ENCODE measurements at places on chromosomes 5 and 9.
A peak's percentile ranks its signal among the peaks of the same experiment; 100 is the strongest.

DNA sequence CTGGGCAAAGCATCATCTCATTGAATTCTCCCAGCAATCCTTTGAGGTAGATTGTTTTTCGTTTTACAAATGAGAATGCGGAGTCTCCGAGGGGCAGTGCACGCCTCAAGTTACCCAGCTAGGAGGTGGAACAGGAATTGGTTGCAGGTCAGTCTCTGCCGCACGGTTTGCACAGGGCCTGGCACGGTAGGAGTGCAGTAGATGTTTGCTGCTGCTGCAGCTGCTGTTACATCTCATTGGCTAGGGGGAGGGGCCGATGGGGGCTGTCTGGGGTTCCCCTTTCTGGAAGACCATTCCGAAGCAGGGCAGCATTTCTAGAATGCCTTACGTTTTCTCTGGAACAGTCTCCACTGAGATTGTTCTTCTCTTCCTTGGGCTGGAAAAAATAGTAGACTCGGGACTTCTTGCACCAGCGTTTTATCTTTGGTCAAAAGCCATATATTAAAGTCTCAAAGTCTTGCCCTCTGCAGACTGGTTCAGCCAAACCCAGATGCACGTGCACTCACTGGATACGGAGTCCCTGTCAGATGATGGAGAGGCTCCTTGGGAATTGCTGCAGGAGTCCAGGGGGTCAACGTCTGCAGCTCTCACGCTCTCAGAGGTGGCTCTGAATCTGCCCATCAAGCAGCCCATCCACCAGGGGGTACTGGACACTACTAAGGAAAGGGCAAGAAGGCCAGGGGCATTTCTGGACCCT lies 1.2 kb downstream of the USP20 start:
- peak; percentile 44 for DNase-seq

- no peak for DNase-seq
These were observed 2.9 kb upstream of the LCP2 start for GRCh38 chr5:170300361-170301013.

GRCh38 chr5:146690880-146691355 lies 174.9 kb upstream of the GPR151 start:
- DNase-seq: no peak

- no peak for DNase-seq
These were observed 118.2 kb downstream of the MED27 start for GRCh38 chr9:131961496-131961880.

DNA sequence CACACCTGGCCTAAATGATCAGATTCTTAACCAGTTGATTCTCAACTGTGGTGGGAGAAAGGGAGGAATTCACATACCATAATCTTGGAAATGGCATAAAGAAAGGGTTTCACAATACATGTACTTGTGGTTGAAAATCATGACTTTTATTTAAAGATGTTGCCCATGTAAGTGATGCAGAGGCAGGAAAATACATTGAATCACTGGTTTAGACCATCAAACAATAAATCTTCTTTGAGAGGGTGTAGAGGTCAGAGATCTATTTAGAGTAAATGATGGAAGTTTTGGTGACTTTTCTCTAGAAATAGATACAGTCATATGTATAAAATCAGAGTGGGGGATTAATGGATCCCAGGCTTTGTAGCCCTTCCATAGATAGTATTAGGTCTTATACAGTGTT lies 15.4 kb downstream of the NDUFS4 start:
- no peak for DNase-seq

- no peak for DNase-seq
These were observed 60.6 kb upstream of the TMEM215 start for GRCh38 chr9:32722704-32723103.

- DNase-seq: no peak
These were observed 34.5 kb downstream of the CRB2 start for GRCh38 chr9:123390337-123391135.

DNA sequence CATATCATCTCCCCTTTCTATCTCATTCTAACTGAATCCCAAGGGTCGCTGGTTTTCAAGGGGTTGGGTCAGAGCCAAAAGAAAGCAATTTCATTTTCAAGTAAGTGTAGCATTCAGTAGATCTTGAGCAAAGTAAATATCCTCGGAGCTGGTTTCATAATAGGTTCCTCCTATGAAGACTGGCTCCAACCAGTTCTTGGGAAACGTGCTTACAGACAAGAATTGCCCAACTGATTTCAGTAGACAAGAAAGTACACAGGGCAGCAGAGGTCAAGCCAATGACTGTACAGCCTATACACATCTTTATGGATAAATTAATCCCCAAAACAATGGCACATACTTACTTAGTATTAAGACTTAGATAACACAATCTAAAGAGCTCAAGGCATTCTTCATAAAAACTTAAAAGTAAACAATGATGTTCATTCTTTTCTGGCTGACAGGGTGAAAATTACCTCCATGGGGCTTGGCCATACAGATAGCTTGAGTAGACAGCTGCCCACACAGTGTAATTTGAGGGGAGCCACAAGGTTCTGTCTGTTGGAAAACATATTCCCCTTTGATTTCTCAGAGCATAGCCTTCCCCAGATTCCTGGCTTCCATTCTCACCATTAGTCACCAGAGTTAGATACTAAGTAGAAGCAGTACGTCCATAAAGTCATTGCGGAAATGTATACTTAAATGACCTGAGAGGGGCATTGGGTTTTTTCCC lies 163.9 kb downstream of the ARRDC3 start:
- DNase-seq: no peak

DNA sequence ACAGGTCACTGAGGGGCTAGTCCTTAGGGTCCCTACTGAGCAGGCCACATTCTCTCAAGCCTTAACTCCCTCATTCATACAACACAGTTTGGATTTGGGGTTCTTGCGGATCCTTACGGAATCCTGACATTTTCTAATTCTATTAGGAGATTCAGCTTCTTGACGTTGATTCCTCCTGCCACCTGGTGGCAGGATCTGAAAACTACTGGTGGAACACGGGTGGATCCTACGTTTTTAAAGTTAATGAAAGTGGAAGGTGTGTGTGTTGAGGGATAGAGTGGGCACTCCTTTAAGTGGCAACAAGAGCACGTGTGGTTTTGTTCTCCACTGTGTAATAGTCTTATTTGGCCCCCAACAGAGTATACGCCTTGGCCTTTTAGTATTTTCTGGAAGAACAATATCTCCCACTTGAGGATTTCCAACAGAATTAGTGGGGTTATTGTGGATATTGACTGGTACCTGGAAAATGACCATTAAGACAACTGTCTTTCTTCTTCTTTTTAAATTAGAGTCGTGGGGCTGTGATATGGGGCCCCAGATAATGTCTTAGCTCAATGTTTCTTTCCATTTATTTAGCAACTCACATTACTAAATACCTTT lies 25.2 kb downstream of the SLC28A3 start:
- DNase-seq: peak; percentile 63

DNA sequence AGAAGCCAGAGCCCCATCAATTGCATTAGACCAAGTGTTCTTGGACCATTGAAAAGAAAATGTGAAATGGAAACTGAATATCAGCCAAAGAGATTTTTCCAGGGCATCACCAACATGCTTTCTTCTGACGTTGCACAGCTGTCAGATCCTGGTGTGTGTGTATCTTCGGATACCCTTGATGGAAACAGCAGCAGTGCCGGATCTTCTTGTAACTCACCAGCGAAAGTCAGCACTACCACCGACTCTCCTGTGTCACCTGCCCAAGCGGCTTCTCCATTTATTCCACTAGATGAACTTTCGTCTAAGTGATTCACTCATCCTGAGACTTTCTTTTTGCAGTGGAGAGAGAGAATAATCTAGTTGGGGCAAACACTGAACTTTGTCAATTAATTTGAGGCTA lies 75.7 kb downstream of the PIP5K1B start:
- DNase-seq: no peak

- no peak for DNase-seq
These were observed 53.8 kb downstream of the GLRA1 start for GRCh38 chr5:151870820-151871219.

- no peak for DNase-seq
These were observed 110.1 kb upstream of the PPP1R26 start for GRCh38 chr9:135369412-135369990.

DNA sequence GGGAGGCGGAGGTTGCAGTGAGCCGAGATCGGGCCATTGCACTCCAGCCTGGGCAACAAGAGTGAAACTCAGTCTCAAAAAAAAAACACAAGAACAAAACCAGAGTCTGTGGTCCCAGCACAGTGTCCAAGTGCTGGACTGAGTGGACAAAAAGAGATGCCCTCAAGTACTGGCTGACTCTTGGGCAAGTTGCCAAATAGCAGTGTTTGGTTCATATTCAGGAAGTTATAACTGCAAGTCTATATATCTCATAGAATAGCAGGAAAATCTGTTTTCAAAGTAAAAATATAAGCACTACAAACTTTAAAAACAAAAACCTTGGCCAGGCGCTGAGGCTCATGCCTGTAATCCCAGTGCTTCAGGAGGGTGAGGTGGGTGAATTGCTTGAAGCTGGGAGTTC lies 7.3 kb downstream of the HABP4 start:
- no peak for DNase-seq

- DNase-seq: no peak
These were observed 263.4 kb downstream of the TMEM232 start for GRCh38 chr5:110463106-110463505.

DNA sequence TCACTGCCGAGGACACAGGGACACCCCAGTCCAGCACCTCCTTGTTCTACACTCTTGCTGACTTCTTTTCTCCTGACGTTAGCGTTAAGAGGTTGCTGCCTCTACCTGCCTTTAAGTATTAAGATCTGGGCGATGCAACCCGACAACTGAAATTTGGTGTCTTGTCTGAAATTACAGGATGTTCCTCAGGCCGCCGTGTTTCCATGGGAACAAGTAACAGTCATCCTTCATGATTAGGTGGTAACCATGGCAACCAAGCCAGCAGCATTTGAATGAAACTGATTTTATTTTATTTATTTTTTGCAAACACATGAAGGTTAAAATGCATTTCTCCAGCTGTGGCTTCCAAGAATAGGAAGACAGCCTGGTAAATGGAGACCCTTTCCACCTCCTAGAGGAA lies 20.8 kb downstream of the DAB2IP start:
- no peak for DNase-seq

GRCh38 chr5:4879693-4880303 lies 260.3 kb upstream of the ADAMTS16 start:
- peak; percentile 55 for DNase-seq

- DNase-seq: peak; percentile 67
These were observed at the start of gene MGAT4B for GRCh38 chr5:179806250-179807048. Gene MGAT4B, minus strand, starts transcription at chr5:179806866. Its CDS starts 283 bp downstream, at chr5:179806583.

GRCh38 chr5:81209869-81210493 lies 23.1 kb upstream of the CKMT2 start:
- DNase-seq: peak; percentile 22

- DNase-seq: peak; percentile 23
These were observed at the start of gene HMMR for GRCh38 chr5:163460562-163461171. Gene HMMR, plus strand, starts transcription at chr5:163460632. Its CDS starts 61 bp downstream, at chr5:163460693.

DNA sequence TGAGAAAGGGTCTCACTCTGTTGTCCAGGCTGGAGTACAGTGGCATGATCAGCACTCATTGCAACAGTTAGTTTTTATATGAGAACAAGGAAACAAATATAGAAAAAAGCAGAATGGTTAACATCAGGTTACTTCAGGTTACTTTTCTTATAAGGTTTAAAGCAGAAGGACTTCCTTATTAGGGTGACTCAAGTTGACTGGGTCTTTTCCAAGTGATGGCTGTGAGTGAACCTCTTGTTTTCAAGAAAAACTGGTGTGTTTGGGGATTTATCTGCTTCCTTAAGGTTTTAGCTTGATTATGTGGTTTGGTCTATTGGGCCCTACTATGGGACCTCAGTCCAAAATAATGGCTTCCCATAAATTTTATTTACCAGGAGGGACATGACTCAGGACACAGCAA lies 99.2 kb downstream of the ARRDC3 start:
- DNase-seq: no peak

DNA sequence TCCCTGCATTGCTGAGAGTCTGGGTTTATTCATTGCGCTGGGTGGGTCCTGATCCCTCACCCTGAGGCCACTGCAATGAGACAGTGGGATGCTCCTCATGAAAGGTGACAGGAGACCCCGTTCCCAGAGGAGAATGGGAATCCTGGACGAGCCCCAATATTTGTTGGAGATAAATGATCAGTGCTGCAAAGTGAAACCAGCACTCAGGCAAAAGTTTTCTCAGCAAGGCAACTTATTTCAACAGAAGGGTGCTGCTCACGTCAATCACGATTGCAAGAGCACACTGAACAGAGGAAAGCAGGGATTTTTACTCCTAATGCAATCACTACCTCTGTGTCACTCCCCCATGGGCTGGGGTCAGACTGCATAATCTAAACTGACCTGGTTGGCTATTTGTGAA lies 110.2 kb upstream of the MAMDC2 start:
- DNase-seq: no peak

DNA sequence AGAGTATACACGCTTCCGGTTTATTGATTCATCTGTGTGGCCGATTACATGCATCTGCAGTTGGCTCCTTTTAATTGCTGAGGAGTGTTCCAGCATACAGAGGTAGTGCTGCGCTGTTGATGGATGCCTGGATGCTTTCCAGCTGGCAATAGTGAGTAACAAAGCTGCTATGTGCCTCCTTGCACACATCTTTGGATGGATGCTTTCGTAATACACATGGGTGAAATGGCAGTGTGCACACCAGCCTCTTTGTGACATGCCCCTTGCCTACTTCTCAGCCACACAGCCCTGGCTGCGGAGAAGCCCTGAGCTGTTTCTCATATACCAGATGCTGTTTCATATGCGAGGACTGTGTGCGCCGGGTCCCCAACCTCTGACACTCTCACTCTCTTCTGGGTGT lies 151.0 kb downstream of the GADD45G start:
- DNase-seq: no peak

- no peak for DNase-seq
These were observed 37.5 kb downstream of the PSMB7 start for GRCh38 chr9:124377551-124378406.

- no peak for DNase-seq
These were observed 1138.2 kb downstream of the TAF11L14 start for GRCh38 chr5:18772475-18772874.

- DNase-seq: no peak
These were observed 47.9 kb downstream of the TMEM252 start for GRCh38 chr9:68492806-68493205.

DNA sequence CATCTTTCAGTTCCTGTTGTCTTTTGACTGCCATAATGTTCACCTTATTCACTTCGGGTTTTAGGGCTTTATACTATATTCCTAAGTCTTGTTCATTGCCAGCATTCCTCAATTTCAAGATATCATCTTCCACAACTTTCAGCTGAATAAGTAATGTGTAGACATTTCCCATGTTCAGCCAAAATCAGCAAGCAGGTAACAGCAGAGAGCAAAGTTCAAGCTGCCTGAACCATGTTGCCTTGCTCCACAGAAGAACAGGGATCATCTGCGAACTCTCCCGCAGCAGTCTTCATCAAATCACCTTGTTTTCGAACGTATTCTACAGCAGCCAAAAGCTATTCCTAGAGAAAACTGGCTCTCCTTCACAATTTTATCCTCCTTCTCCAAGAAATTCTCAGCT lies 95.3 kb upstream of the CCDC112 start:
- DNase-seq: no peak
